ENCODE measurements at places on chromosomes 1 and 21.

DNA sequence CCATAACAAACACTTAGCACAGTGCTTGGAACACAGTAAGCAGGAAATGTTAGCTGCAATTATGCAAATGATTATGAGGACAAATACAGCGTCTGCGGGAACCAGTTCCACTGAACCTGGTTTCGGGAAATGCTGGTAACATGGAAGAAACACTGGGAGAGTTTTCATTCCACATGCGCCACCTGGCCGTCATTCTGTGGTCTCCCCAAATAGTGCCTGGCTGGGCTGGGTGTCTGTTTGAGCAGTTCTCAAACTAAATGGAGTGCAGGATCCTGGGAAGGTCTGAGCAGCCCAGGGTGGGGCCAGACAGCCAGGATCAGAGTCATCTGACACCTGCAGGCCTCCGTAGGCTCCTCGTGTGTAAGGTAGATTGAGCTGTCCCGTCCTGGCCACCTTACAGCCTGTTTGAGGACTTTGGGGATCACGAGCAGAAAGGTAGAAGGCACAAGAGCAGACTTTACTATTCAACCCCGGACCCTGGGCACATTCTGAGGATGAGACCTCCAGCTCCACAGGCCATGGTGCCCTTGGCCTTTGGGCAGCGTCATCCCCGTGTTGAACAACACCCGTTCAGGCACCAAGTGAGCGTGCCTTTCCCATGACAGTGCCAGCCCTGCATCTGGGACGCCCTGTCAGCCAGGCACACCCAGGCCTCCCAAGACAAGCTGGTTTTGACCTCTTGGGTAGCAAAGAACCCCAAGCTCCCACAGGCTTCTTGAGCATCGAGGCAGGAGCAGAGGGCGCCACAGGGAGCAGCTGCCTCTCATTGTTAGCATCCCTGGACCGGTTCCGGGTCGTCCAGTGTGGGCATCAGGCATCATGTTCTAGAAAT lies 101.9 kb downstream of the PRDM2 start:
- DNase-seq, result no peak

- DNase-seq, result no peak
Measured at GRCh38 chr1:210739627-210740026, 394.3 kb downstream of the KCNH1 start.

GRCh38 chr1:15668089-15668754 lies 15.9 kb upstream of the PLEKHM2 start:
- no peak for DNase-seq

GRCh38 chr1:213600879-213601278 lies 386.9 kb upstream of the PROX1 start:
- no peak for DNase-seq

DNA sequence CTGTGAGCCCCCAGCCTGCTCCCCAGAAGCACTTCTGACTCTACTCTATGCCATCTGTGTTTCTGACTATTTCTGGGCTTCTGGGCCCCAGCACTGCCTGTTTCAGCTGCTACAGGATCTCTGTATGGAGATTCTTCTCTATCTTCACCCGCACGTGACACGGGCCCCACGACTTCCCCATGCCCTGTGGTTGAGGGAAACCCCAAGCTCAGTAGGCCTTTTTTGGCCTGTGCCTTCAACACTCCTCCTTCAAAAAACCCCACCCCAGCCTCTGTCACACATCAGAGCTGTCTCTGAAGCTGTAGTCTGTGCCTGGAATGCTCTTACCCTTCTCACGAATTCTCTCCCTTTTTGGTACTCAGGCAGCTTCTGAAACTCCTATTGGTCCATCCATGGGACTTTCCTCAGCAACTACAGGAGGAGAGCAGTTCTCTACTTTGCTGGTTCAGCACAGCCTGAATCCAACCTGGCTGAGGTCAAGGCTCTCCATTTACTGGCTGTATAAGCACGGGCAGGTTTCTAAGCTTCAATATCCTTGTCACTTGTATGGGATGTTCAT lies 2.0 kb upstream of the NID1 start:
- peak; percentile 50 for DNase-seq

GRCh38 chr1:240888039-240888786 lies 276.3 kb upstream of the GREM2 start:
- no peak for DNase-seq

DNA sequence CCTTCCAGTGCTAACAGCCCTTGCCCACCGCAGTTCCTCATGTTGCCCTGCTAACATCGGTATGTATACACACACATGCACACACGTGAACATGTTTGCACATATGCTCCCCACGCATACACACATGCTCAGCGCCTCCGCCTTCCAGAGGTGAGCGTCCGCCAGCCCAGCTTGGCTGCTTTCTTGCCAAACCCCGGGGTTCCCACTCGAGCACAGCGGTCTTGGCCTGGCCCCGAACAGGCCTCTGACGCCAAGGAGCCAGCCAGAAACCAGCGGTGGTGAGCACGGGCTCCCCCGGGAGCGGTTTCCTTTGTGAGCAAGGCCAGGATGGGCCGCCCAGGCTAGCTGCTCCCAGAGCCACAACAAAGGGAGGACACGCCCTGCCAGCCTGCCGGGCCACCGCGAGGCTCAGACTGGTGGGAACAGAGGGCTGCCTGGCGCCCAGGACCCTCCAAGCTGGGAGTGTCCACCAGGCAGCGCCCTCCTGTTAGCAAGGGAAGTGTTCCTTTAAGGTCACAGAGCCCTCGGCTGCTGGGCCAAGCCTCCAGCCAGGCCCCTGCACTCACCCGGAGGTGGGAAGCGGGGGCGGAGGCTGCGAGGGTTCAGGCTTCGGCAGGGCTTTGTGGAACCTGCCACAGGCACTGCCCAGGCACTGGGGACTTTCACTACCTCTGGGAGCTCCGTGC lies 65.4 kb downstream of the ALPL start:
- DNase-seq, result no peak

DNA sequence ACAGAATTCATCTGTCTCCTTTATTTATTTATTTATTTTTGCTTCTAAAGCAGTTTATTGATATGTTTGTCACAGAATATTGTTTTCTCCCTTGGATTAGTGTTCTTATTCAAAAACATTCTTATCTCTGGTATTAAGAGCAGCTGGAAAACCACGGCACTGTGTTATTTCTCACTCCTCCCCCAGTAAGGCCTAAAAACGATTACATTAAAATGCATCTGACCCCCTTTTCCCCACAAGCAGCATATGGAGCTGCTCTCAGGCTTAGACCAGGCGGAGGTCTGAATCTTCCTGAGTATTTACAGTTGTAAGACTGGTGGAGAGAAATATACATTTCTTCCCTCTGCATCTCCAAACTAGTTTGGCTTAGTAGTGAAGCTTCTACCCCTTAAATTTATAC lies 86.8 kb downstream of the HLX start:
- no peak for DNase-seq

GRCh38 chr1:204806943-204807687 lies 63.5 kb upstream of the NFASC start:
- DNase-seq, result peak; percentile 84

- no peak for DNase-seq
Measured at GRCh38 chr1:20290624-20291597, at the start of gene VWA5B1. VWA5B1 (plus strand) TSS chr1:20290875; CDS start chr1:20310602, 19,727 bp downstream.

- DNase-seq, result no peak
Measured at GRCh38 chr1:46421739-46422138, 27.6 kb downstream of the FAAH start.

All from T-helper 1 cell (primary cell).